NCI-H187 treated with DMSO at 0.1 percent for 48 hours (cell line): ENCODE measurements at places on chromosomes 1 and 21.

DNA sequence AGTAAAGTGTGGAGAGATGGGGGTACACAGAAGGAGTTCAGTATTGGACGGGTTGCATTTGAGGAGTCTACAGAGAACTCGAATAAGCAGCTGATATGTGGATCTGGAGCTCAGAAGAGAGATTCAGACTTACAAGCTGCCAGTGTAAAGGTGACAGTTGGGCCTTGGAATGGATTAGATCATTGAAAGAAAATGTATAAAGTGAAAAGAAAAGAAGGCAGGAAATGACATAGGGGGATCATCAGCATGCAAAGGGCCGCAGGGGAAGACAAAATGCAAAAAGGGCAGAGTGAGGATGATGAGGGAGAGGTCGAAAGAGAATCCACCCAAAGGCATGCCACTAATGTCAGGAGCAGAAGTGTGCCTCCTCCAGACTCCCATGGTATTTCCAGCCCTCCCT lies 273.3 kb downstream of the TNR start:
- no peak for DNase-seq

GRCh38 chr1:171864308-171864707 lies 23.0 kb downstream of the DNM3 start:
- DNase-seq, result no peak

DNA sequence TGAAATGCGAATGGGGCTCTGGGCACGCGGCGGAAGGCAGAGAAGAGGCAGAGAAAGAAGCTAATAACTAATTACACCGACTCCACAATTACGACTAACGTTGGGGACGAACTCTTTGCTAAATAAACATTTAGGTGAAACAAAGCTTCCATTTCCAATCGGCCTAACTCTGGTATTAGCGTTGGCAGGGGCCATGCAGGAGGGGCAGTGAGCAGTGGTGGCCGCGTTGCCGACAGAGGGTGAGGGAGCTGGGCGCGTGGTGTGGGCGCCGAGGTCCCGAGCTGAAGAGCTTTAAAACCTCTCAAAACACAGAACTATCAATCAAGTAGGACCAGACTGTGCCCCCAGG lies 553 bp upstream of the NDUFV3 start:
- no peak for DNase-seq

GRCh38 chr1:114564141-114564540 lies 17.3 kb downstream of the BCAS2 start:
- no peak for DNase-seq

- DNase-seq, result no peak
These were observed 8.5 kb downstream of the PRCC start for GRCh38 chr1:156775799-156776198.

GRCh38 chr1:2554621-2555387 lies 1.4 kb upstream of the TNFRSF14 start:
- DNase-seq, result no peak

DNA sequence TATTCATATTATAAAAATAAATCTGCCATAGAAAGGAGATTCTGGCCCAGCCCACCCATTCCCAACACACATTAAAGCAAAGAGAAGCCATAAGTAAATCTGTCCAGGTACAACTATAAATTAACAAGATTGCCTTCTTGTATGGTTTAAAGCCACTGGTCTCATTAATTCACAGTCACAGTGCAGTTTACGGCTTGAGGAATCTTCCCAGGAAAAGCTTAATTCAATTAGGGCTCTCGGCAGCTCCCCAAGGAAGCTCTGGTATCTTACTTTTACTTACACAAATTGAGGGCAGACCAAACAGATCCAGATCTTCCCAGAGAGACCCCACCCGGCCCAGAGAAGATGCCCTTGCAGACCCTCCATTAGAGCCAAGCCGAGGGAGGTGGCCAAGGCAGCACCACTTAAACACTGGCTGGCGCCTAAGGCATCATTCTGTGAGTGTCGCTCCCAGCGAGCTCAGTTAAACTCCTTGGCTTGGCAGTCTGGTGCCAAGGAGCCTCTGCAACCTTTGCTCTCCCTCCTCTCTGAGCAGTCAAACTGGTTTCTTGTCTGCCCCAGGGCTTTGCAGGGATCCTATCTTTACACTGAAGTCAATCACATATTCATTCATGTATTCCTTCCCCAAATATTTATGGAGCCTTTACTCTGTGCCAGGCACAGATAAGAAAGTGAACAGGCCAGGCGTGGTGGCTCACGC lies 10.7 kb downstream of the SLC9A1 start:
- DNase-seq, result no peak

- no peak for DNase-seq
These were observed 6.4 kb downstream of the MGST3 start for GRCh38 chr1:165637427-165637826.

- peak; percentile 33 for DNase-seq
These were observed 7.3 kb downstream of the KIF21B start for GRCh38 chr1:201016211-201016651.

DNA sequence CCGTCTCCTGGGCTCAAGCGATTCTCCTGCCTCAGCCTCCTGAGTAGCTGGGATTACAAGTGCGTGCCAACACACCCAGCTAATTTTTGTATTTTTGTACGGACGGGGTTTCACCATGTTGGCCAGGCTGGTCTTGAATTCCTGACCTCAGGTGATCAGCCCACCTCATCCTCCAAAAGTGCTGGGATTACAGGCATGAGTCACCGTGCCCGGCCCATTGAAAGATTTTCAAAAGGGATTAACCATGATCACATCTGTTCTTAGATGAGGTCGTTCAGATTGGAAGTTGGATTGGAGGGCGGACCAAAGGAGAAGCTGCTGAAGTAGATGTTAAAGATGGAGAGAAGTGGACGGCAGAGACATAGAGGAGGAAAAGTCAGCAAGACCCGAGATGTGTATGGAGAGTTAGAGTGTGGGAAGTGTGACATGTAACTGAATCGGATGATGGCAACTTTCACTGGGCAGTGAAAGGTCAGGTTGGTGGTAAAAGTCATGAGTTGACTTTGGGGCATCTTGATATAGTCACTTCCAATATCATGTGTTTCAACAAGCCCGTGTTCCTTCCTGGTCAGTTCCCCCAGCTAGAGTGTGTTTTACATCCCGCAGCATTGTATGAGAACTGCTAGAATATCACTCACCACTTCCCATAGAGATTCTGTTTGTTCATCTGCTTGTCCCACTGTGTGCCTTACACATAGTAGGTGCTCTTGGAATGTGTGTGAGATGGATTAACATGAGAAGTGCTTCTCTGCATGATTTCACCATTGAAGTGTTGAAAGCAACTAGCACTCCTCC lies 54.4 kb upstream of the TINAGL1 start:
- no peak for DNase-seq

DNA sequence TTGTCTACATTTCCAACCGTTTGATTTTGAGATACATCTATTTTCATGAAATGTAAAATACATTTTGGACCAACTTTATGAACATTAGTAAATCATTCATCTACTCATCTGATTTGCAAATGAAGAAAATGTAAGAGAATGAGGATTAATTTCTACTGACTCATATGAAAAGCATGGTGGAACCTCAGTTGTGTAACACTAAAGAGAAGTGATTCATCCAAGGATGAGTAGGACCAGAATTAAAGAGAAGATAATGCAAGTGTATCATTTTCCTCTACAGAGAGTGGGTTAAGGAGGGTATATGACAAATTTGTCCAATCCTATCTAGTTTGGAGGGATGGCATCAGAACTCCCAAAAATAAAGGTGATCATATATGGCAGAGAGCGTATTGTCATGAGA lies 1967.6 kb downstream of the MRPL39 start:
- DNase-seq, result no peak

DNA sequence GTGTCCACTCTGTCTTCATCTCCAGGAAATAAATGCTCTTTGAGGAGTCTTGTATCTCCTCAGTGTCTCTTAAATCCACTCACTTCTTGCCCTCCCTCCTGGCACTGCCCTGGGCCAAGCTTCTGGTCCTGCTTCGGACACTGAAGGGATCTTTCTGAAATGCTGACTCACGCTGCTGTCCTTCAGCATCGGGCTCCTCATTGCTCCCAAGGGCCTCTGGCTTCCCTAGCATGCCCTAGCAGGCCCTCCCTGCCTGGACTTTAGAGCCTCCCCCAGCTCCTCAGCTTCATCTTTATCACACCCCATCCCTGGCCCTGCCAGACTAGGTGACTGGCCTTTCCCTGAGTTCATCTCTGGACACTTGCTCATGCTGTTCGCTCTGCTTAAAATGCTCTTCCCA lies 96.6 kb downstream of the FOXD2 start:
- no peak for DNase-seq

DNA sequence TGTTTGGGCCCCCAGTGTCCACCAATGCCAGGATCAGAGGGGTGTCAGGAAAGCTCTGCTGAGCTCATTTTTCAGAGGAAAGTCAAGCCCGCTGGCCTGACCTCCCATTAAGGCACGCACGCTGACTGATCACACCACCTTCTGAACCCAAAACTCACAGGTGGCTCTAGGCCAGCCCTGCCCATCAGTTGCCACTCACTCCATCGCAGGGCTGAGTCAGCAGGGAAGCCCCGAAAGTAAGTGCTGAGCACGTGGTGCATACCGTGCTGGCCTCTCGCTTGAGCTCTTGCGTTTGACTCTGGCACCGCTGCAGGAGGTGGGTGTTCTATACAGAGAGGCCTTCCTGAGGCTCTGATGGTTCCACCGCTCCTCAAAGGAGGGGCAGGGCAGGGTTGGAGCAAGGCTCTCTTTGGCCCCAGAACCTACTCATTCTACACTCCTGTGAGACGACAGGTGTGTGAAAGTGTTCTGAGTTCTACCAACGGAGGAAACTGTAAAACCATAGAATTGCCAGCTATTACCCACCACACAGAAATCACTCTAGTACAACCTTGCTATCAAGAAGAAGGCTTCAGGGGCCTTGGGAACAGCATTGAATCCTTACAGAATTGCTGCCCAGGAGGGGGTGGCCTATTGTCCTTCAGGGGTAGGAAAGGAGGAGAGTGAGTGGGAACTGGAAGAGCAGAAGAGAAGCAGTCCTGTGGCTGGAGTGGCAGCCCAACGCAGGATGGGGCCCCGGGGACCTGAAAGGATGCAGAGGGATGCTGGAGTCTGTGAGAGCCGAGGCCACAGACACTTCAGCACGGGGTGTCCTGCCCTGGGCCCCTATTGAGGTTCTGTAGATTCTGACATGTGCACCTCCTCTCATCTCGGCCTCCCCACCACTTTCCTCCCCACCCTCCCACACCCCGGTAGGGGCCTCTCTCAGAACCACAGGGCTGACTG lies 214.7 kb upstream of the EDN2 start:
- no peak for DNase-seq

- DNase-seq, result no peak
These were observed 3.5 kb upstream of the OSCP1 start for GRCh38 chr1:36453600-36454388.

- DNase-seq, result no peak
These were observed 45.6 kb downstream of the CHAF1B start for GRCh38 chr21:36430841-36431240.

DNA sequence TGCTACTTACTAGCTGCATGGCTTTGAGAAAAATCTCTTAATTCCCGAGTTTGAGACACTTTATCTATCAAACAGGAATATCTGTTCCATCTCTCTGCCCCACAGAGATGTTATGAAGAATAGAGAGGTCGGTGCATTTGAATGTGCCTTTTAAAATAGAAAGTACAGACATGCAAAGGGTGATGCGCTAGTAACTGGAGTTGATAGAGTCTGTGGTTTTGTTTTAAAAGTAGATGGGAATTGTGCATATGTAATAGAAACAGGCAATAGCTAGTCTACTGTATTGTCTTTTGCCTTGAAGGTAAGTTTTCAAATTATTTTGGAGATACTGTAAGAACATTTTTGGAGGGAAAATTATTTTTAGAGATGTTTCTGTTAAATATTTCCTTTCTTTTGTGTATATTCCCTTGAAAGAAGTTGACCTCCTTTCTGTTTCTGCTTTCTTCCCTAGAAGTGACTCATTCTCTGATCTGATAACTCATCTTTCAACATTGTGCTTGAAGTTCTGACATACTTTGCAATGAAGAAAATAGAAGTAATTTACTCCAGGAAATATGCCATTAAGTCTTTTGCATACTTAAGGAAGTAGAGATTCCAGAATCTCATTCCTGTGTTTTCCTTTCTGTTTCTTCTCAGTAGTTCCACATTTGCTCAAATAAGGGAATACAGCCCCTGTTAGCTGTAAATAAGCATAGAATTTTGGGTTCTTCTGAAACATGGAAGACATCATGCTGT lies 151.6 kb downstream of the SDCCAG8 start:
- DNase-seq, result no peak

- DNase-seq, result no peak
These were observed 97.6 kb upstream of the MAGI3 start for GRCh38 chr1:113292603-113293255.

DNA sequence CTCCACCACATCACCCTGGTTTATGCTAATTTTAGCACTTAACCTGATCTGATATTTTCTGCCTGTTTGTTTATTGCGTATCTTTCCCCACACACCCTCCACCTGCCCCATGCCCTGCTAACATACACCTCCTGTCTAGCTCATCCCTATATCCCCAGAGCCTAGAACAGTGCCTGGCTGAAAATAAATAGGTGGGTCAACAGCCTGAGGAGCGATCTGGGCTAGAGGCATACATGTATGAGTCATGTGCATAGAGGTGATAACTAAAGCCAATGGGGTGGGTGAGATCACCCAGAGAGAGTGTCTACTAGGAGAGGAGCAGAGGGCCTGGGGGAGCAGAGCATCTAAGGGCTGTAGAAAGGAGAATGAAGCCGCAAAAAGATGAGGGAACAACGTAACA lies 2.7 kb downstream of the HTR1D start:
- no peak for DNase-seq

DNA sequence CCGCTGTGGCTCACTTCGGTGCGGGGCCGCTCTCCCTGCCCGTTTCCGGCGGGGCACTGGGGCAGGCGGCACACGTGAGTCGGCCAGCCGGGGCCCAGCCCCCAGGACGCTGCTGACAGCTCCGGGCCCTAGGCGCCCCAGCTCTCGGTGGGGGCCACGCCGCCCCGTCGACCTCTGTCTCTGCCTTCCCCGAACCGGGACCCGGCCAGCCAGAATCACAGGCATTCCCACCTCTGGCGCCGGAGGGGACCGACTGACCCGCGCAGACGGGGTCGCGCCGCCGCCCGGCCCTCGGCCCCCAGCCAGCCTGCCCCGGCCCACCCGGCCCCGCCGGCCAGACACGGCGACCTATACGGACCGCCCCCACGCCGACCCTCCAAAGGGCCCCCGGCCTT lies 755 bp downstream of the SCMH1 start:
- DNase-seq, result no peak

DNA sequence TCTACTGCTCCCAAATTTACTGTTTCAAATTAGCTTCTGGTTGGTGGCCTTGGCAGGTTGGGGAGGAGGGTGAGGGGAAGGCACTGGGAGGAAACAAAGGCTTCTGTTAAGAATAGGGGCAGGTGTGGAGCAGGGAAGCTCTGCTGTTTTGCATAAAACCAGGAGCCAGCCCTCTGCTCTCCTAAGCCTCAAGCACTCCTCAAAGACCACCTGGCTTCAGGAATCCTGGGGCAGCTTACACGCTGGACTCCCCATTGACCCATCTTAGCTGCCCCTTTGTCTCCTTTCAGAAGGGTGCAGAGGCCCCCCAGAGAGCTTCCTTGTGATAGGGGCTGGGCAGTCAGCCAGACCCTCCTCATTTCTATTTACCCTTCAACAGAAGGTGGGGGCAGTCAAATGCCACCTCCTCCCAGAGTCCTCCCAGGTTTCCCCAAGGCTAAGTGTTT lies 11.5 kb upstream of the DHRS3 start:
- DNase-seq, result no peak

- no peak for DNase-seq
These were observed 13.4 kb upstream of the PIAS3 start for GRCh38 chr1:145871994-145872924.

- no peak for DNase-seq
These were observed 10.5 kb downstream of the ACOT11 start for GRCh38 chr1:54558434-54559030.

- DNase-seq, result no peak
These were observed 851.2 kb upstream of the ADAMTS5 start for GRCh38 chr21:27817902-27818623.

- no peak for DNase-seq
These were observed 184.3 kb downstream of the HIVEP3 start for GRCh38 chr1:41734201-41734970.
